ENCODE measurements at places on chromosomes 5 and 9. TPM values are rescaled to one million over a fixed set of nuclear protein-coding genes. Genes with fewer than 3 reads are reported as not detected.

Gene SH3RF2
- 122 TPM for total RNA-seq

Gene SETX
- total RNA-seq, result 38.7 TPM

Gene CDKN2B
- total RNA-seq, result 57.9 TPM

Gene ELAVL2
- 0.11 TPM for total RNA-seq

Gene SHC3
- 0.72 TPM for total RNA-seq

Gene CAVIN4
- 0.34 TPM for total RNA-seq

Gene LCN12
- total RNA-seq, result not detected

Gene GRIN3A
- not detected for total RNA-seq

Gene OR1L8
- total RNA-seq, result not detected

Gene NR2F1-AS1
- 1.0 TPM for total RNA-seq

Gene RLN2
- total RNA-seq, result not detected

Gene LECT2
- total RNA-seq, result not detected

Gene PPP1R26
- 9.8 TPM for total RNA-seq

Gene SGCD
- 0.72 TPM for total RNA-seq

Gene KCNN2
- 0.17 TPM for total RNA-seq
